ENCODE measurements at places on chromosomes 1 and 21.
A peak's percentile ranks its signal among the peaks of the same experiment; 100 is the strongest.

DNA sequence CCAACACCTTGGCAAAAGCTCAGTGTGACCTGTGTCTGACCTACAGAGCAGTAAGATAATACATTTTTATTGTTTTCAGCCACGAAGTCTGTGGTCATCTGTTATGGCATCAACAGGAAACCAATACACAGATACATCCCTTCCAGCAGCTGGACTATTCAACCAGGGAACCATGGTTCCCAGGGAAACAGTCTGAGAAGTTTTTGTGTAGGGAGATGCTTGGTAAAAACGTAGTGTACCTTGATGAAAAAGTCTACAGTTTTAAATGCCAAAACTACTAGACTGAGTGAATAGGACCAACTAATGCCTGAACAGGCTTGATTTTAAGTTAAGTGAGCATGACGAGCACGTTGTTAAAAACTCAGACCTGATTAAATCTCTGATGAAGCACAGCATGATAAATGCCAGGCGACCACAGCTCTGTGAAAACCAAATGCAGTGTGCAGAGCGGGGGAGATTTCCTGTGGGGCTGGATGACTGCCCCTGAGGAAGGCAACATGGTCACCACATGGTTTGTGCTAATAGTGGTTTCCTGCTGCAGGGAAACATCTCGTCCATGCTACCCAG is 228.9 kb downstream of the TNR start:
- DNase-seq: peak; percentile 64

DNA sequence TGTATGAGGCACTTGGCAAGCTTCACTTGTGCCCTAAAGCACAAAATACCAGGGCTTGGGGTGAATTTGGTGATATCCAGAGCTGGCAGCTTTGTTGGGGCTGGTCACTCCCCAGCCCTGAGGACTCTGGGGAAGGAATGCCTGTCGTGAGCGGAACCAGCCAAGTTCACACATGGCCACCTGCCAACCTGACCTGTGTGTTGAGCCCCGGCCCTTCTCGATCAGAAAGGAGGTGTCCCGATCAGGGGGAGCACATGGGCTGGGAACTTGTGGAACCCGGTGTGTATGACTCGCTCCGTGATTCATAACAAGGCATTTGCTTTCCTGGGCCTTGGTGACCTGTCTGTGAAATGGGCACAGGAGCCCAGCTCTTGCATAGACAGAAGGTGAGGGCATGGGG is 43.1 kb downstream of the AGPAT3 start:
- DNase-seq: no peak

DNA sequence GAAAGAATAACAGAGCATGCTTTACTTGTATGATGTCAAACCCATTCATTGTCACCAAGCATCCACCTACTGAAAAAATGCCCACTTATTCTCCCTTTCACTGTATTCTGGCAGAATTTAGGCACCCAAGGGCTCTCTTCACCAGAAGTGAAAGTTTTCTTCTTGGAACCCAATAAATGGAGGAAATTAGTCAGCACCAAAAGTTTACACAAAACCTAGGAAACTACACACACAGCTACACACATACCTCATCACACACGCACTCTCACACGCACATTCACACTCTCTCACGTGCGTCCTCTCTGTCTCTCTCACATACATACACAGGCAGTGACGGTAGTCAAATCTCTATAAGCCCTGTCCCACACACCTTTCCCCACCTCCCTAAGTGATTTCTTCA is 37.6 kb downstream of the MCOLN2 start:
- DNase-seq: no peak

- no peak for DNase-seq
Observed at GRCh38 chr1:236516929-236517704, 6.7 kb upstream of the LGALS8 start.

DNA sequence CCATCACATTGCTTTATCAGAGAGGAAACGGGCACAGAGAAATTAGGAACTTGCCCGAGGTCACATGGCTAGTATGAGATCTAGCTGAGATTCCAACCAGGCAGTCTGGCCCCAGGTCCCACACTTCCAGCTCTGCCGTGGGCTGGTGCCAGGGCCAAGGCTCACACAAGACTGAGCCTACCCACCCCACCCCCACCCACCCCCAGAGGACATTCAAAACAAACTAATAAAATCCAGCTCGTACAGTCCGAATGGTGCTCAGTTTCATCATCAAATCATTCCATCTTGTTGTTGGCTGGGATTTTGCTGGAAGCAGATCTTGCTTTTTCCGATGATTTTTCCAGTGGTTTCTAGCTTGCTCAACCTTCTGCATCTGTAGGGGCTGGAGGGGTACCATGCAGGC is 27.9 kb downstream of the MATN1 start:
- DNase-seq: peak; percentile 53

DNA sequence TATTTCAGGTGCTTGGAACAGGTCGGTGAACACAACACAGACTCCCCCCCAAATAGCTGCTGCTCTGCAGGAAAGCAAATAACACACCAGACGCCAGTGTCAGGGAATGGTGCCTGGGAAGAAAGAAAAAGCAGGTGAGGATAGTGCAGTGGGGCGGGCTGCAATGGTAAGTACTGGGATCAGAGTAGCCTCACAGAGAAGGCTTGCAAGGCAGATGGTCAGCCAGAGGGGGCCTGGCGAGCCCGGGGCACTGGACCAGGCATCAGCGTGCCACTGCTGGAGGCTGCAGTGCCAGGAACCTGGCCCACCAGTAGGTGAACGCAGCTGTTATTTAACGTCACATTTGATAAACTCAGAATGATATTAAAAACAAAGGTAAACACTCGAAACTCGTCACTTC is 60.0 kb downstream of the POFUT2 start:
- DNase-seq: no peak

DNA sequence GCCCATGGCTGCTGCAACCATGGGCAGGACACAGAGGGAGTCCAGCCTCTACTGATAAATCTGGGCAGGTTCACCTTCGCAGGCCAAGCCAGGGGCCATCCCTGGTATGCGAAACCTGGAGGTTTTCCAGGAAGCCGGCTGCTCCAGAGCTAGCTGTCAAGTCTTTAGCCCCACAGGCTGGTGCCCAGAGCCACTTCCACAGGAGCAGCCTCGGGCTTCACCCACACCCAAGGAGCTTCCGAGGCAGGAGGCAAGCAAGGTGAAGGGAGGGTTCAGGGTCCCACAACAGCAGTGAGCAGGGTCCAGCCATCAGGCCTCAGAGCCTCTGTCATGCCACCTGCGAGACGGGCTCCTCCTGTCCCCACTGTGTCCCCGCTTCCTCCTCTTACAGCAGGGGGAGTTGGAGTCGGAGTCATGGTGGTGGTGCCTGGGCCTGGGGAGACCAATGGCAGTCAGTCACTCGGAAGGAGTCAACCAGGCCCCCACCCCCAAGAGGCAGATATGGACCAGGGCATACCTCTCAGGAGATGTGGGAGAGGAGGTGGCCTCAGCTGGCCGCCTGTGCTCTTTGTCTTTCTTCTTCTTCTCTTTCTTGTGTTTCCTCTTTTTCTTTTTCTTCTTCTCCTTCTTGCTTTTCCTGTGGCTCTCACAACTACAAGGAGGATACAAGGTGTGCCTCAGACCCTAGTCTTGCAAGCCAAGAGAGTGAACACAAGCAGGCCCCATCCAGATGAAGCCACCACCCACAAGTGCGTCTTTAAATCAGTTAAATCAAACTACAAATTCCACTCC is 2.1 kb downstream of the C1orf35 start:
- no peak for DNase-seq

- no peak for DNase-seq
Observed at GRCh38 chr1:218274511-218274910, 10.6 kb upstream of the RRP15 start.

DNA sequence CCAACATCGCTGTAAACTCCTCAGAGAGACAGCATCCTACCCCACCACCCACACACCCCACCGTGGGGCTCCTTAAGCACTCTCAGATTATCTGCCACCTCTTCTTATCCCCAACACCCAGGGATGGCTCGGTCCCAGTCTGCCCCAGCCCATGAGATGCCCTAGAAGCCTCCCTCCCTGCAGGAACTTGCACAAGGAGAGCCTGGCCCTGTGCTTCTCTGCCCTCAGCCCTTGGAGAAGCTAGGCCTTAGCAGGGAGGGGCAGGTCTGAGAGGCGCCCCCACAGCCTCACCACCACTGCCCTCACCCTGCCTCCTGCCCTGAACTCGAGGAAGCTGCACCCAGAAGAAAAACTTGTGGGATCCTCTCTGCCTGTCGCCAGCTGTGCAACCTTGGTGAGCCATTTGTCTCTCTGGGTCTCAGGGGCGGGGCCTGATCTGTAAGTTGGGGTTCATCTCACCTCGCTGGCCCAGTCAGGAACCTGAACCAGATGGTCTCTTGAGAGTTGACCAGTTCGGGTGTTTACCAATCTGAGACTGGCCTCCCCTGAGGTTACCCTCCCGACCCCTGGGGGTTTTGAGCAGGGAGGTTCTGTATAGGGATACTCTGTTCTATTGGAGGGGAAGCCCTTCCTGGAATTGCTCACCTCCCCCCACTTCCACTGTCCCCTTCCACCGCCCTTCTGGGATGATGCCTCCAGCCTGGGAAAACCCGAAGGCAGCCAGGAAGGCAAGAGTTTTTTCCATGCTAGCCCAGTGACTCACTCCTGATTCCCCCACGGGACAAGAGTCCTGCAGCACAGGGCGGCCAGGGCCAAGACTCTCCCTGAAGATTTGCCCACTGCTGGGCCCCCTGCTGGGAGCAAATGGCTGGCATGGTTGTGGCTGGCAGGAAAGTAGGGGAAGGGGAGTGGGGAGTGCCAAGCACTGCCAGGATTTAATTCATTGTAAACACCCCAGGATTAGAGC is at the start of gene S100A3:
TSS of gene S100A3 (minus strand) at position 537 of the 967 bp plus-strand sequence. CDS start 773 bp downstream, outside the sequence.
- no peak for DNase-seq

DNA sequence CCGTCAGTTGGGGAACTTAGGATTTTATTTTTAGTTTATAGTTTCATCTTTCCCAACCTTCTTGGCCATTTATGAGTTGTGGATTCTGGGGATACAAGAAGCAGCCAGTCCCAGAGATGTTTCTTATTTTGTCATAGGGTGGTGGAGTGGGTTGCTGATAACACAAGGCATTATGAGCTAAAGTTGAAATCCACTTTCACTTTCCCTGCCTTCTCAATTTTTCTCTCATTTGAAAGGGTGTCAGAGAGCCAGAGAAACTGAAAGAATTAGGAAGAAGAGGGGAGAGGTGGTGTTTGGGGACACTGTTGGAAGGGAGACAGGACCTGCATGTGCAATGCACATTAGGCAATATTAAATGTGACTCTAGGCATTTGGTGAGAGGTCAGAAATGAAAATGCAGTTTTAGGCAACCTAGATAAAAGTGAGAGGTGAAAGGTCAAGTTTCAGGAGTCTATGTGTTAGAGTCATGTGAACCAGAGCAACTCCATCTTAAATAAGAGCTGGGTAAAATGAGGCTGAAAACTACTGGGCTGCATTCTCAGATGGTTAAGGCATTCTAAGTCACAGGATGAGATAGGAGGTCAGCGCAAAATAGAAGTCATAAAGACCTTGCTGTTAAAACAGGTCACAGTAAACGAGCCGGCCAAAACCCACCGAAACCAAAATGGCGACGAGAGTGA is 71.1 kb upstream of the F3 start:
- DNase-seq: no peak

GRCh38 chr1:178625695-178626094 is 99.3 kb upstream of the RALGPS2 start:
- DNase-seq: no peak

Measured in skin of body (tissue), 3 donors.